CMK (cell line): ENCODE measurements at places on chromosomes 11 and 22.

- no peak for DNase-seq
Measured at GRCh38 chr22:22395245-22395644, 113.3 kb downstream of the ZNF280B start.

DNA sequence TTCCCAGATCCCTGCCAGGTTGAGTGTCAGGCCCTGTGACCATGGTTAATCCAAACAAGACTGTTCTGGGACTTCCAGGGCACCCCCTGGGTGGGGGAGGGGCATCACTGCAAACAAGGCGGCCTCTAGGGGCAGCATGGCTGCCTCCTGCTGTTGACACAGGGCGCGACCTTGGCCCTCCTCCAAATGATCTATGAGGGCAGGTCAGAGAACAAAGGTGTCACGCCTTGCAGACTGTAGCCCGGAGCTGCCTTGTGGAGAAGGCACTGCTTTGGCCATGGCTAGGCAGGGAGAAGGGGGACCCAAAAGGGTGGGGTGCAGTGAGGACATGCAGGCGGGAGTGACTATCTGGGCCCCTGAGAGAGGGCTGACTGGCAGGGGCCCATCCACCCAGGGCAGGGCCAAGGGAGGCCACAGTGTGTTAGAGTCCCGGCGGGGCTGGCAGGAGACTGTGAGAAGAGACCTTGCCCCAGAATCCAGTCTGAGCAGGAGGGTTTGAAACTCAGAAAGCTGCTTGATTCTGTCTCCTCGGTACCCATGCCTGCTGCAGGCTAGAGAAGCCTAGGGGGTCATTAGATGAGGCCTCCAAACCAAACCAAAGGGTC lies 35.6 kb downstream of the KCNC1 start:
- no peak for DNase-seq

GRCh38 chr11:134069426-134070341 lies 812 bp downstream of the JAM3 start:
- no peak for DNase-seq

- DNase-seq: no peak
Measured at GRCh38 chr22:28921585-28921879, 38.2 kb downstream of the ZNRF3 start.

DNA sequence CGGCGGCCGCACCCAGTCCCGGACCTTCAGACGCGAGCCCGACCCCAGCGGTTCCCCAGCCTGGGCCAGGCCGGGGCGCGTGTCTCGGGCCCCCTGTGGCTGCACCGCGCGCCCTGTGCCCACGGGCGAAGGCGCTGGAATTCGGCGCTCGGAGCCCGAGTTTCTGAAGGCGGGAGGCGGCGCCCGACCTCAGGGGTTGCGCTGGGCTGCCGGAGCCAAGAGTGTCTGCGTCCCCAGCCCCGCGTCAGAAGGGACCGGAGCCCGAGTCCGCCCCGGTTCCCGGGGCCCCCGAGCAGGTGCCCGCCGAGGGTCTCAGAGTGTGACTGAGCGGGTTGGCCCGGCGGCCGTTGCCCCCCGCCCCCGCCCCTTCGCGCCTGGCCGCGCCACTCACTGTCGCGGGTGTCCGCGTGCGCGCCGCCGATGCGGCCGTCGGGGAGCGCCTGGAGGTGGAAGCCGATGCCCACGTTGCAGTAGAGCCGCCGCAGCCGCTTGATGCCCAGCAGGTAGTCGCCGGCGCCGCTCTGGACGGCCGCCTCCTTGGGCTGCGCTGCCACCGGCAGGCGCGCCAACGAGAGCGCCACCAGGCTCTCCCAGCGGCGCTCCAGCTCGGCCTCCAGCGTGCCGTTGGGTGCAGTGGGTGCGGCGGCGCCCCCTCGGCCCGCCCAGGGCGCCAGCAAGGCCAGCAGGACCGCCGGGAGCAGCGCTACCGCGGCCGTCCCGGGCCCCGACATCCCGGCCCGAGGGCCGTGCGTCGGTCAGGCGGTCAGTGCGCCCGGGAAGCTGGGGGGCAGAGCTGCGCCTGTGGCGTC lies 583 bp downstream of the FGF4 start:
- no peak for DNase-seq

DNA sequence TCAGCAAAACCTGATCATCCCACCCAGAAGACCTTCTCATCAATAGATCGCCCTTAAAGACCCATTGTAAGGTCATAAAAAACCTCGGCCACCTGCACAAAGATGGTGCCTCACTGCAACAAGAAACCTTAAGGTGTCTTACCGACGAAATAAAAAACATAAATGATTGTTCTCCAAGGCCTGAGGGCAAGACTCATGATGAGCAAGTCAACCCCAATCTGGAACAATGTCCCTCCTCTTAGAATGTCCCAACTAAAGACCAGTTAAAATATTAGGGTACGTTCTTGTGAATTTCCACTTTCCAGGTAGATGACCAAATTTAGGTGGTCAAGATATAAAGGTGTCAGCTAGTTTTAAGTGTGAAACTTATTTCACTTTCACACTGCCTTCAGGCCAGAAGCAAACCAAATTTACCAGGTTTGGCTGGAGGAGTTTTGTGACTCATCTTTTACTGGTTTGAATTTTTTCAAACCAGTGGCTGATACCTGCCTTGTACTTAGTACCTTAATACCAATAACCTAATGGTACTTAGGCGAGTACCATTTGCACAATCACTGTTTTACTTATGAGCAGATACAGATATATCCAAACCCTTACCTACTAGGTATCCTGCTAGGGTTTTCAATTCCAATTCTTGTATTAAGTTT lies 14.9 kb downstream of the KDELR3 start:
- DNase-seq: no peak

DNA sequence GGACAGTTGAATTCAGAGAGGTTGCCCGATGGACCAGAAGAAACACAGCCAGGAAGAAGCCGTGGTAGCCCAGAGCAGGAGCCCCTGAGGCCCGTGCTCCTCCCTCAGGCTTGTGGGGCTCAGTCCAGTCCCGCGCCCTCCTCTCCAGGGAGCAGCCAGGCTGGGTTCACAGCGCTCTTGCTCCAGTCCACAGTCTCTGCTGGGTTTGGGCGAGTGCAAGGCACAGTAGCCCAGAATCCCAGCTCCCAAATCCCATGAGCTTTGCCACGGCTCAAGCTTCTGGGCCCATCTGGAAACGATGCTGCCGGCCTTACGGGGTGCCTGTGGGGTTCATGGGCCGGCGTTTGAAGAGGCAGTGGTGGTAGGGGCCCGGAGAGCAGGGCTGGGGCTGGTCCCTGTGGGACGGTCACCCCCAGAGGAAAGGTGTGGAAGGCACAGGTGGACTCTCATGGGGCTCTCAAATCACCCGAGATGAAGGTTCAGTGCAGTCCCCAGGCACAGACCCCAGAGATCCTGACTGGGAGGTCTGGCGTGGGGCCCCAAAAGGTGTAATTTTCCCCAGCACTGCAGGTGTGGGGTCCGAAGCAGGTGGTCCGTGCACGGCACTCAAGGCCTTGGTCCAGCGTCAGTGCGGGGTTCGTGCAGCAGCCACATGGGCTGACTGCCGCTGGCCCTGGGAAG lies 30.6 kb upstream of the ATXN10 start:
- DNase-seq: no peak

- no peak for DNase-seq
Measured at GRCh38 chr22:50361222-50361621, 18.1 kb downstream of the PPP6R2 start.
